Naive thymus-derived CD4-positive, alpha-beta T cell (primary cell): ENCODE measurements at places on chromosomes 4 and X. TPM values are rescaled to one million over a fixed set of nuclear protein-coding genes. Genes with fewer than 3 reads are reported as not detected.

Gene CCSER1
- 0.30 TPM for total RNA-seq

DNA sequence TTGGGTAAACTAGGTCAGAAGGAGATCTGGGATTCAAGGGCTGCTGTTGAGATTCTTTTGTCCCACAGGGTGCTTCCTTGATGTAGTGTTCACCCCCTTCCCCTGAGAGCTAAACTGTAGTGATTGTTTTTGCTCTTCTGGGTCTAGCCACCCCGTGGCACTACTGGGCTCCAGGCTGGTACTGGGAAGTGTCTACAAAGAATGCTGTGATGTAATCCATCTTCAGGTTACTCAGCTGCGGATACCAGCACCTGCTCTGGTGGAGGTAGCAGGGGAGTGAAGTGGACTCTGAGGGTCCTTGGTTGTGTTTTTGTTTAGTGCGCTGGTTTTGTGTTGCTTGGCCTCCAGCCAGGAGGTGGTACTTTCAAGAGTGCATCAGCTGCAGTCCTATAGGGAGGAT lies 365.5 kb downstream of the ZNF674 start:
- no peaks in the 10 kb centered on the region for H3K4me1 ChIP-seq
- H3K27ac ChIP-seq = no peak overlapping the region
- H3K36me3 ChIP-seq = no peaks in the 10 kb centered on the region
- H3K27me3 ChIP-seq = no peaks in the 10 kb centered on the region

GRCh38 chr4:48033825-48034413 lies 17.3 kb downstream of the NIPAL1 start:
- no peak for DNase-seq
- H3K4me1 ChIP-seq = peaks cover 3% of the 10 kb centered on the region
- H3K36me3 ChIP-seq = no peaks in the 10 kb centered on the region
- H3K4me3 ChIP-seq = no peak overlapping the region
- no peak overlapping the region for H3K27ac ChIP-seq
- H3K27me3 ChIP-seq = no peaks in the 10 kb centered on the region

Gene DNAAF6
- not detected in 2 replicates for total RNA-seq

DNA sequence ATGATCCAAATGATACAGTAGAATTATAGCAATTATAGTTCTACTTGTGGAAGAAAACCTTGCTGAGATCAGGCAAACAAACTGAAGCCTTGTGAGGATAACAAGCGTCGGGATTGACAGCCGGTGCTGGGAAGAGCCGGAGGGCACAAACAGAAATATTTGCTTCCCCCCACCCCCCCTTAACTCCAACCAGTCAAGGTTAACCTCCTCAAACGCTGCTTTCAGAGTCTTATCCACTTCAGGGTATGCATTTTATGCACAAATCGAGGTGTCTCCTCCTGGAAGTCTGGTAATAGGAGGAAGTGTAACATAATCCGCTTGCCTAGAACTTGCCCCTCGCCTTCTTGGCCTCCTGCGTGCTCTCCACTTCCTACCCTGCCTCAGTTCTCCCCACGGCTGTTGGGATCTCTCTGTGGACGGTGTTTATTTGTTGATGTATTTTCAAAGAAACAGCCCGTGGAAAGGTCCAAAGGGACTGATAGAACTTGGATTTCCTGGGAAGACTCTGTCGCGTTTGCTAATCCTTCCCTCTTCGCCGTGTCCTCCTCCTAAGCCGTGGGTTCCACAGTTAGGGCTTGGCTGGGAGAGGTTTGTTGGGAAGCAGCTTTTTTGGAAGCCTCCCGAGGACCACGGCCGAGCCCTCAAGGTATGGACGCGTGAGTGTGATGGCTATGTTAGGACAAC lies 4.1 kb upstream of the ARX start:
- peaks cover 9% of the 10 kb centered on the region for H3K27me3 ChIP-seq
- H3K4me1 ChIP-seq = peaks cover 7% of the 10 kb centered on the region
- DNase-seq = no peak

Gene KLHL2
- 26.9 TPM for total RNA-seq

DNA sequence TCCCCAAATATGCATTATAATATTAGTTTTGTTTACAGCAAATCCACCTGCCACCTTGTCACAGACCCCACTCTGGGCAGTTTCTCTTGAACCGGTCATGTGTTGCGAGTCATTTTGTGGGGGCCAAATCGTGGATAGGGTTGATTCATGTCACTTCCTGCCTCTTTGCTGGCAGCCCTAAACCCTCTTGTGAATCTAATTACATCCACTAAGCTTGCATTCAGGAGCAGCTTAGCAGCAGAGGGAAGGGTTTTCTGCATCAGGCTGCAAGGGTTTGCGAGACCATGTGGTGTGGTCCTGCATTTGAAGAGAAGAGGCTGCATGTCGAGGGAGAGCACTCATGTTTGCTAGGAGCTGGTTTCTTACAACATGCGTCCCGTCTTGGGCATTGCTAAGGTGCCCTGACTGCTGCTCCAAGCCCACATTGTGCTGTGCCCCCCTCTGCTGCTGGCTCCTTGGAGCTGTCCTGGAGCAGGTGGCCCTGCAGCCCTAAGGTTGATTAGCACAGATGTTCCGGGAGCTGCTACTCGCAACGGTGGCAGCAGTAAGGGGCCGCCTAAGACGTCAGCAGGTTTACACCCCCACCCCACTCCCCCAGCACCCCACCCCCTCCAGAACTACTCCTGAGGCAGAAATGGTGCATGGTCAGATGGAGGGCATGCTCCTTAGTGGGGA lies 88.9 kb upstream of the CLDN34 start:
- no peak overlapping the region for H3K4me3 ChIP-seq
- DNase-seq = no peak
- peaks cover 4% of the 10 kb centered on the region for H3K4me1 ChIP-seq
- no peaks in the 10 kb centered on the region for H3K36me3 ChIP-seq
- no peaks in the 10 kb centered on the region for H3K27me3 ChIP-seq

Gene NAP1L2
- total RNA-seq = 2.5 TPM

DNA sequence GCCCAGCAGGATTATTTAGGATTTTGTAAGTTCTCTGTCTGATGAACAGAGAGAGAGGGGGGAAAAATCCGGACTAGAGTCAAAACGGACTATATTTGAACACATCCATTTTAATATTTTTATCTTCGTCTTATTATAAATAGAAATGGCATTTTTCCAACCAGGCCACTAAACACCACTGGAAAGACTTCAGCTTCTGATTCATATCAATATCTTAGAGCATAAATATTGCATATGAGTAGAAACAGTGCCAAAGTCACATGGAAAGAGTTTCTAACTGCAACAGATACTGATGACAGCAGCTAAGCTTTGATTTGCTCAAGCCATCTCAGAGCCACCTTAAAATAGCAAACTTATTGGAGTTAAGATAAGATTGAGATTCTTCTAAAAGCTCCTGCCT lies 456 bp downstream of the PPARGC1A start:
- H3K27me3 ChIP-seq = no peaks in the 10 kb centered on the region
- DNase-seq = no peak
- no peak overlapping the region for H3K4me3 ChIP-seq

- H3K27ac ChIP-seq = no peak overlapping the region
- no peak for DNase-seq
- no peaks in the 10 kb centered on the region for H3K27me3 ChIP-seq
- no peaks in the 10 kb centered on the region for H3K4me1 ChIP-seq
Observed at GRCh38 chr4:138341739-138342415, 99.7 kb upstream of the SLC7A11 start.

DNA sequence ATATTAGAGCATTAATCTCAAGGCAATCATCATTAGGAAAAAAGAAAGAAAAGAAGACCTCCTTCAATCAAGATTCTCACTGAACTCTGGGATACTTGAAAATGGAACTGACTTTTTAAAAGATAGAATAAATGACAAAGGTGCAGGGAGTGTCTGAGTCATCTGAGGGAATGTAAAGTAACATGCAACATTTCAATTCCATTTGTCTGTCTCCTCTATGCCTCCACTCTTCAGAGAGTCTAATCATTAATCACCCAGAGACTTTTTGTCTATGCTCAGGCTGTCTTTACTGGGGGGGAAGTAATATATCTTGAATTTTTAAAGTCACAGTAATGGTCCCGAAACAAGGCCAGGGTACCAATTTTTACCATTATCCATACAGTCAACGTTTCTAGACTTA lies 55.0 kb upstream of the PACRGL start:
- no peak overlapping the region for H3K4me3 ChIP-seq
- no peak for DNase-seq
- H3K4me1 ChIP-seq = no peaks in the 10 kb centered on the region
- no peak overlapping the region for H3K27ac ChIP-seq

Gene ADH5
- total RNA-seq = 74.0 TPM
